ENCODE measurements at places on chromosomes 2 and 18. TPM values are rescaled to one million over a fixed set of nuclear protein-coding genes. Genes with fewer than 3 reads are reported as not detected.
A peak's percentile ranks its signal among the peaks of the same experiment; 100 is the strongest.

Gene GKN1
- not detected for polyA plus RNA-seq

- no peak for DNase-seq
Measured at GRCh38 chr2:190947141-190947540, 66.5 kb downstream of the GLS start.

- DNase-seq = no peak
Measured at GRCh38 chr2:8030573-8031303, 651.1 kb upstream of the ID2 start.

GRCh38 chr2:143110758-143111428 lies 18.3 kb upstream of the ARHGAP15 start:
- DNase-seq = peak; percentile 6

GRCh38 chr2:168120730-168121129 lies 126.7 kb downstream of the STK39 start:
- DNase-seq = no peak

DNA sequence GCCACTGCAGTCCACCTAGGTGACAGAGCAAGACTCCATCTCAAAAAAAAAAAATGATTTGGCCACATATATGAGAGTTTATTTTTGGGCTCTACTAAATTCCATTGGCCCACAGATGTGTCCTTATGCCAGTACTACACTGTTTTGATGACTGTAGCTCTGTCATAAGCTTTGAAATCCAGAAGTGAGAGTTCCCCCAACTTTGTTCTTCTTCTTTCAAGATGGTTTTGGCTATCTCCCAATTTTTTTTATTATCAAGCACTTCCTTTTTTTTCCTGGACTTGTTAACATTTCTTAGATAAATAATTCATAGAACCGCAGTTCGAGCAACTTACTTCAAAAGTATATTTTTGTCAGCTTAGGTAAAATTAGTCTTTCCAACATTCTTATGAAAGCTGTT lies 96.9 kb downstream of the TSHZ1 start:
- no peak for DNase-seq

DNA sequence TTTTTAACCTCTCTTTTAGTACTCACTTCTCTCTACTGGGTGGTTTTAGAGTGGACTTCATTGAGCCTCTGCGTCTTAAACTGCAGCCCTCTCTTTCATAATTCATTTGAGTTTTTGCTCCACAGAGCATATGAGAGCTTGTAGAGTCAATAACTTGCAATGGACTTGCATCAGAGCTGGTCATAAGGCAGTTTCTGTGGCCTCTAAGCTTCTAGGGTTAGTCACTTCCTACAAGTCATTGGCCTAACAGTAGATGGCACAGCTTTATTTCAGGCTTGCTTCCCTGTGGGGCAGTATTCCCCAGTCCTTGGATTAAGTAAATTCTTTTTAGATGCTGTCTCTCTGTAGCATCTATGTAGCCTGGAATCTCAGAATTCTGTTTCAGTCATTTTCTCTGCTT lies 1435.7 kb downstream of the LRP1B start:
- peak; percentile 8 for DNase-seq

DNA sequence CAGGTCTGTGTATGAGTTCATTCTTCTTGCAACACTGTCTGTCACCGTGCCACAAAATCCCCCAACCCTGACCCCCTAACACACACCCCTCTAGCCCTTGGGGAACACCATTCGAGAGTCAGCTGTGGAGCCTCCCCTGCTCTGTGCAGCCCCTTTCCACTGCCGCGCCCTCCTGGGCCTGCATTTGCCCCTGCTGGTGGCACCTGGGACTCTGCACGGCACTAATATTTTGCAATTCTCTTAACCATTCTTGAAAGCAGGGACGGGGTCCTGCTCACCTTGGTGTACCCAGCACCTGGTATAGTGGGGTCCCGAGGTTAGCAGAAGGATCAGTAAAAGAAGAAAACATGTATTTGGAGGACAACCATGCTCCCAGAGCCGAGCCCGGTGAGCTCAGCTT lies 124.0 kb downstream of the HDAC4 start:
- no peak for DNase-seq

DNA sequence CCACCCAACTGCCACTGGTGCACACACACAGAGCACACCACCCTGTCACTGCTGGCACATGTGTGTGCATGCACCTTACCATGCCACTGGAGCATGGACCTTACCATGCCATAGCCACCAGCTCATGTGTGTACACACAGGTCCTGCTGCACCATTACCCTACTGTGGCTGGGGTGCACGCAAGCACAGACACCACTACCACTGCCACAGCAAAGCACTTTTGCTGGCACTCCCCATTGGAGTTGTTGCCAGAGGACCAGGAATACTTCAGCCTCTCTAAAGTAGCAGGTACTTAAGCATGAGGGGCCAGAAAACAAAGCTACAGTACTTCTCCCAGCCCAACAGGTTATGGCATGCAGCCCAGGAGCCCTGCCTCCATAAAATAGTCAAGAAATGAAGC lies 404.8 kb downstream of the MBD2 start:
- DNase-seq = no peak

GRCh38 chr18:21513292-21513691 lies 87.2 kb downstream of the ESCO1 start:
- DNase-seq = no peak

- no peak for DNase-seq
Measured at GRCh38 chr18:74935434-74935833, 273.5 kb downstream of the PTGR3 start.

- no peak for DNase-seq
Measured at GRCh38 chr2:134500211-134500935, 218.4 kb downstream of the TMEM163 start.

Gene BMP10
- not detected for polyA plus RNA-seq

Gene SIX2
- polyA plus RNA-seq = not detected

Gene CIDEA
- not detected for polyA plus RNA-seq

Gene HAAO
- 4.2 TPM for polyA plus RNA-seq

- DNase-seq = no peak
Measured at GRCh38 chr2:154697418-154698252, 860 bp upstream of the KCNJ3 start.

DNA sequence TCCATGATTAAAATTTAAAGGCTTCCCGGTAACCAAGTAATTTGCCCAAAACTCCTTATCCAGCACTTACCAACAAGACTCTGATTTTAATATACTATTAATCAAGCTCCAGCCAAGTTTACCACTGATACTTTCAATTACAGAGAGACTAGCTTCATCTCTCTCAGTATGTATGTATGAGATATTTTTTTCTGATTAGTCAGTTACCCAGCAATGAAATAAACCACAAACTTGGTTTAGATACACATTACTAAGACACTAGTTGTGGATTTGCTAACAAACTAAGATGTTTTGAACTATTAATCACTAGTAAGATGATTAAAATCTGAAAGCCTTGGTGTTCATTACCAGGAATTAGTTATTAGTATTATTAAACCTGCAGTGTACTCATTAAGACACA lies 1272.2 kb upstream of the ACVR2A start:
- DNase-seq = no peak

GRCh38 chr2:189002079-189002478 lies 27.9 kb downstream of the COL3A1 start:
- DNase-seq = no peak

DNA sequence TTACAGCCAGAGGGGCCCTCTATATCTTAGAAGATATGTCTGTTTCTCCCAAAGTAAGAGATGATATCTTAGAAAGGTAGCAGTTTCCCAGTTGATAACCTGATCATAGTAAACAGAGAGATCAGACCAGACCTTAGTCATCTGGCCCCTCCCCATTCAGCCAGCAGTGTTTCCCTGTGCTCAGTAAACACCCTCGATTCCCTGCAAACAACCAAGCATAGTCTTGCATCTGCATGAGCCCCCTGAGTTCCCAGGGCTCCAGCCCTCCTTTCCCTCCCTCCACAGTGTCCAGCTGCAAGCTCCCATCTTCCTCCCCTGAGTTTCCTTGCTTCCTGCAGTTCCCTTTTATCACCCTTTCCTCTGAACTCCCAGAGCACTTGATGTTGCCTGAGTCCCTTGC lies 20.3 kb downstream of the NRP2 start:
- no peak for DNase-seq

GRCh38 chr2:143071185-143071876 lies 57.9 kb upstream of the ARHGAP15 start:
- DNase-seq = no peak

GRCh38 chr18:31626409-31626808 lies 34.7 kb downstream of the TTR start:
- no peak for DNase-seq

Gene MRO
- 0.06 TPM for polyA plus RNA-seq

DNA sequence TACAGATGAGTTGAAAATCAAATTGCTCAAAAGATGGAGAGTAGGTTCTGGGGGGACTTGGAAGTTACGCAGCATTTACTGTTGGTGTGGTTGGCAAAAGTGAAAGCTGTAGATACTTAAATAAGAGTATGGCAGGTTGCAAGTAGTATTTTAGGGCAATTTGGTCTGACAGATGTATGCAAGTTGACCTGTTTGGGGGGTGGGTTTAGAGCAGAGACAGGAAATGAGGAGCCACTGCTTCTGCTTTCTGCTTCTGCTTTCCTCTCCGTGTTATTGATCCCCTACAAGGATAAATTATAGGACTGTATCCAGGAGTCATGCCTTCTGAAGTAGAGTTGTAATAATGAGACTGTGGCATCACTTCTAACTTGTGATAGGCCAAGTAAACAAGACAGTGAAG lies 71.2 kb downstream of the EPAS1 start:
- no peak for DNase-seq

- DNase-seq = no peak
Measured at GRCh38 chr18:13613591-13614501, 112.5 kb downstream of the FAM210A start.

- no peak for DNase-seq
Measured at GRCh38 chr2:46701152-46701551, 214.5 kb downstream of the MCFD2 start.

Gene SNRNP200
- polyA plus RNA-seq = 99.0 TPM

GRCh38 chr2:207136874-207137273 lies 28.9 kb downstream of the KLF7 start:
- no peak for DNase-seq

DNA sequence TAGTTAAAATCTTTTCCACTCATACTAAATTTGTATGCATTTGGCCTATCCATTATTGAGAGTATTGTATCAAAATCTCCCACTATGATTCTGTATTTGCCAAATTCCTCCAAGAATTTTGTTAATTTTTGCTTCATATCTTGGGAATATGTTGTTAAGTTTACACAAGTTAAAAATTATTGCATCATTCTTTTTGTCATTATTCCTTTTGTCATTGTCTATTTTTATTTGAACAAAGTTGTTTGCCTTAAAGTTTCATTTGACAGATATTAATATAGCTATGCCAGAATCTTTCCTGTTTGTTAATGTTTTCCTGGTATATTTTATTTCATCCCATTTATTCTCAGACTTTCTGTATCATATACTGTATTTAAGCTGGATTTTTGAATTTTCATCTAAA lies 41.3 kb downstream of the LOXHD1 start:
- DNase-seq = no peak

Gene MOGAT1
- polyA plus RNA-seq = not detected

Gene MAP3K19
- polyA plus RNA-seq = not detected

- DNase-seq = no peak
Measured at GRCh38 chr2:33229646-33230045, 246.8 kb upstream of the RASGRP3 start.

- no peak for DNase-seq
Measured at GRCh38 chr2:178101321-178102079, 10.7 kb upstream of the RBM45 start.

Gene KLHL41
- 0.22 TPM for polyA plus RNA-seq

DNA sequence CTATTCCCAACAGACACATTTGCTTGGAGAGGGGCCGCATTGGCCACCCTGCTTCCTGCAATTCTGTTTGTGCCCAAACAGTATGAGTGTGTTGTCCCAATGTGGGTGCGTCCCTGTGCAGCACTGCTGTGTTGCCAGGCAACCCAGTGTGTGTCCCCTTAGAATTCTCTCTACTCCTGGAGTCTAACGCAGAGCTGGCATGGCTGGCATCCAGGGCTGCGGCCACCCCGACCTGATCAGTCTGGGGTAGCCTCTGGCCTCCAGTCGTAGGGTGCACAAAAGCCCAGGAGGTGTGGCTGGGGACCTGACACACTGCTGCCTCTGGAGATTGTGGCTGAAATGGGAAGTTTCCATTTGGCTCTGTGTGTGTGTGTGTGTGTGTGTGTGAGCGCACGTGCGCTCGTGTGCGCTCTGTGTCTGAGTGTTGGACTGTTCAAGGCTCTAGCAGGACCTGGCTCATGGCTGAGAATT lies 48.0 kb downstream of the TEX44 start:
- DNase-seq = no peak

GRCh38 chr2:43105586-43106558 lies 120.5 kb downstream of the ZFP36L2 start:
- peak; percentile 59 for DNase-seq

- DNase-seq = no peak
Measured at GRCh38 chr2:96809951-96810782, 5.9 kb upstream of the CNNM3 start.

- no peak for DNase-seq
Measured at GRCh38 chr2:196241175-196241574, 69.8 kb upstream of the STK17B start.

DNA sequence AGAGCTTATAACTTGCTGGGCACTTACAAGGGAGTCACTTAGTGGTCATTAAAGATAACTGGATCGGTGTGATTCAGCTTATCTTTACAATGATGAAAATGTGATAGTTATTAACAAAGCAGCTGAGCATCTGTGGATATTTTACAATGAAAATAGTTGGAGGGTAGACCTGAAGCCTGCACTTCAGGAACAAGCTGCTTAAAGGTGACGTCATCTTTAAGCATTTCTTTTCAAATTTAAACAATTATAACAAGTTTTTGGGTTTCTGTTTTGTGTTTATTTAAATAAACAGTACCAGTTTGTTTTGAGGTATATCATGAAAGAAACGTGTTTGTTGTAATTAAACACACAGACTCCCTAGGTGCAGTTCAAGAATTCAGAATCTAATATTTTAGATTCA lies 513.9 kb downstream of the ZNF516 start:
- DNase-seq = no peak

- no peak for DNase-seq
Measured at GRCh38 chr2:107717661-107718060, 109.0 kb upstream of the RGPD4 start.

DNA sequence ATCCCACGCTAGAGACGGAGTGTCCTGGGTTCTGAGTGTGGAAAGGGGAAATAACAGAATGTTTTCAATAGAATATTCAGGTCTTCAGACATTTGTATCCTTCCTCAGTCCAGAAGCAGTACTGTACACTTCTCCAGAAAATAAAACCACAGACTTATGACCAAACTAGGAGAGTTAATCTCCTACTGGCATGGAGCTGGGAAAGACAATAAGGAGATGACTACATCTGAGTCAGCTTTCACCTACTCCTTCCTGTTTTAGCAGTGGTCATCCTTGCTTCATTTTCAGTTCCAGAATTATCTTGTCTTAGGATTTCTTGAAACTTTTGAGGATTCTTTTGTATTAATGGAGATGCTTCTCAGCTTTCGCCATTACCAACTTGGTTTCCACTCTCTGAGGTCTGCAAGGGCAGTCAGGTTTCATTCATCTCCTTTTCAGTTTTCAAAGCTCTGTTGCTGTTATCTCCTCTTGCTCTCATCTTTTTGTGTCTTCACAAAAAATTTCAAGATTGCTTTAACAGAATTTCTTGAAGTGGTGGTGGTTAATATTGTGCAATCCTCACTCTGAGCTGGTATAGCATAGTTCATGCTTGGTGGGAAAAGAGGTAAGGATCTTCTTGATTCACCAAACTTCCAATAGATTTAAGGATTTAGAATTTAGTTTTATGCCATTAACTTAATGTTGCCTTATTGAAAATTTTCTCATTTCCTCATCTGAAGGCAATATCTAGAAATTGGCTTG lies 23.7 kb upstream of the NR4A2 start:
- DNase-seq = no peak

- no peak for DNase-seq
Measured at GRCh38 chr2:65013776-65014175, 24.6 kb downstream of the SLC1A4 start.

Gene NEU2
- polyA plus RNA-seq = not detected
